NCI-H187 treated with DMSO at 0.1 percent for 48 hours (cell line): ENCODE measurements at places on chromosomes 12 and 14.

- no peak for DNase-seq
These were observed 48.5 kb downstream of the CDC42BPB start for GRCh38 chr14:103008768-103009357.

DNA sequence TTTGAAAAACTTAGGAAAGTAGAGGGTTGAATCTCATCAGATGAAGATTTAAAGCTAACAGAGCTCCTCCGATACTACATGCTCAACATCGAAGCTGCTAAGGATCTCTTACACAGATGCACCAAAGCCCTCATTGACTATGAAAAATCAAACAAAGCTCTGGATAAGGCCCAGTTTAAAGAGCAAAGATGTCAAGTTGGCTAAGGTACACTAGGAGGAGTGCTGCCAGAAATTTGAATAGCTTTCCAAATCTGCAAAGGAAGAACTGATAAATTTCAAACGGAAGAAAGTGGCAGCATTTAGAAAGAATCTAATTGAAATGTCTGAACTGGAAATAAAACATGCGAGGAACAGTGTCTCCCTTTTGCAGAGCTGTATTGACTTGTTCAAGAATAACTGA lies 141.2 kb downstream of the SLC5A8 start:
- DNase-seq, result no peak

DNA sequence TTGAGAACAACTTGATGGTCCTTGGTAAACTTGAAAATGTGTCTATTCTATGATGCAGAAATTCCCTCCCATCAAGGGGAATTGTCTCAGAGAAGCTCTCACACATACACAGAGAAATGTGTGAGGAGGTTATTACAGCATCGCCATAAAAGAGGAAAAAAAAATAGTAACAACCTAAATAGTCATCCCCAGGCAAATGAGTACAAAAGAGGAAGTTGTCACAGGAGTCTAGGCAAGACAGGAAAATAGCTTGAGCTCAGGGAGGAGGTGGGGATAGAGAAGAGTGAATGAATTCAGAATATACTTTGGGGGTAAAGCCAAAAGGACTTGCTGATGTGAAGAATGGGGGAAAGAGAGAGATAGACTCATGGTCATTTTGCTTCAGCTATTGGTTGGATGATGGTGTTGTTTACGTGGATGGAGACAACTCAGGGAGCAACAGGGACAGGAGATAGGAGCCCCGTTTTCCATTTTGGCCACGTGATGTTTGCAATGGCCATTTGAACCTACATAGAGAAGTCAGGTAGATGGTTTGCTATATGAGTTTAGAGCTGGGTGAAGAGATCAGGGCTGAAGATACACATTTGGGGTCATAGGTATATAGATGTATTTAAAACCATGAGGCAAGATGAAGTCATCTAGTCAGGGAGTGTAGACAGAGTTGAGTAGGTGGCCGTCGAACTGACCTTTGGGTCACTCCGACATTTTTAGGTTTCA lies 20.3 kb downstream of the LRRC74A start:
- no peak for DNase-seq

- no peak for DNase-seq
These were observed 7.1 kb downstream of the NUAK1 start for GRCh38 chr12:106131676-106132075.

DNA sequence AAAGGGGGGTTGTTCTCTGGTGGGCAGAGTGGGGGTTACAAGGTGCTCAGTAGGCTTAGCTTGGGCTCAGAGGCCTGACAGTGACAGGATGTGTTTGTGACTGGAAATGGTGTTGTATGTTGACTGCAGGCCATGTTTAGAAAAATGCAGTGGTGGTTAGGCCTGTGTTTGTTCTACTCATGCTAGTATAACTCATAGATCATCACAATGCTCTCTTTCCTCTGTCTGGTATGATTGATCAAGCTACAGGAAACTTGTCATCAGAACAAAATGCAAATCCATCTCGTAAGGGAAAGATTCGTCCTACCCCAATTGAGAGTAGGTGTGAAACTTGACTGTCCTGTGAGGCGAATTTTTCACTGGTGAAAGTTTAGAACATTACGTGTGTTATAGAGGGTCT lies 11.8 kb downstream of the TPH2 start:
- DNase-seq, result no peak

DNA sequence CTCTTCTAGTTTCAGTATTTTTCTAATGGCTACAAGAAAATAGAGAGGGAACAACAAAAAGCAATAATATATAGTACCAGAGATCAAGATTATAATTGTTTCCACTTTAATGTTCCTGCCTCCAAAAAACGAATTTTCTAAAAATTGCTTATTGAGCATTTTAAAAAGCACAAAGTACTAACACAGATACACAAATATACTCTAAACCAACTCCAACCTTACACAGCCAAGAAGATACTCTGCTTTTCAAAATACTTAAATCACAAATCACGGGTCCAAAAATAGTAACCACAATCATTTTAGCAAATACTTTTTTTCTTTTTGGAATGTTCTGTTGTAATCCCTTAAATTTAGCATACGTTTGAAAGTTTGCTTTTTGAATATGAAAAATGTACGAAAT lies 2.0 kb downstream of the YAF2 start:
- DNase-seq, result no peak

DNA sequence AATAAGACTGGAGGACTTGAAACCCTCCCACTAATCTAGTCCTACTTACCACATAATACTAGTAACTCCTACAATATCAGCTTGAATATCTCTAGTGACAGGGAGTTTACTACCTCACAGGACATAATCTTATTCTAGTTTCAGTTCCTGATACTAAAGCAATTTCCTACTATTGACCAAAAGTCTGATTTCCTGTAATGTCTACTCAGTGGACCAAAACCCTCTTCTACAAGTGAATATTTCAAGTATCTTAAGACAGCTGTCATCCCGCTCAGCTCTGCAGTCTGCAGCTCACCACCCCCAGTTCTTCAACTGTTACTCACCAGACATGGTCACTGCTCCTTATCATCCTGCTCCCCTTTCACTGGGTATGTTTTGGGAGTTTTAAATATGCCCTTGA lies 70.8 kb upstream of the TMCC3 start:
- DNase-seq, result no peak

- DNase-seq, result no peak
These were observed 87.8 kb upstream of the PSMC1 start for GRCh38 chr14:90168425-90169105.

- DNase-seq, result no peak
These were observed 66.7 kb downstream of the ZFP36L1 start for GRCh38 chr14:68726093-68726695.

- DNase-seq, result no peak
These were observed 158.9 kb upstream of the AMIGO2 start for GRCh38 chr12:47238669-47239114.

DNA sequence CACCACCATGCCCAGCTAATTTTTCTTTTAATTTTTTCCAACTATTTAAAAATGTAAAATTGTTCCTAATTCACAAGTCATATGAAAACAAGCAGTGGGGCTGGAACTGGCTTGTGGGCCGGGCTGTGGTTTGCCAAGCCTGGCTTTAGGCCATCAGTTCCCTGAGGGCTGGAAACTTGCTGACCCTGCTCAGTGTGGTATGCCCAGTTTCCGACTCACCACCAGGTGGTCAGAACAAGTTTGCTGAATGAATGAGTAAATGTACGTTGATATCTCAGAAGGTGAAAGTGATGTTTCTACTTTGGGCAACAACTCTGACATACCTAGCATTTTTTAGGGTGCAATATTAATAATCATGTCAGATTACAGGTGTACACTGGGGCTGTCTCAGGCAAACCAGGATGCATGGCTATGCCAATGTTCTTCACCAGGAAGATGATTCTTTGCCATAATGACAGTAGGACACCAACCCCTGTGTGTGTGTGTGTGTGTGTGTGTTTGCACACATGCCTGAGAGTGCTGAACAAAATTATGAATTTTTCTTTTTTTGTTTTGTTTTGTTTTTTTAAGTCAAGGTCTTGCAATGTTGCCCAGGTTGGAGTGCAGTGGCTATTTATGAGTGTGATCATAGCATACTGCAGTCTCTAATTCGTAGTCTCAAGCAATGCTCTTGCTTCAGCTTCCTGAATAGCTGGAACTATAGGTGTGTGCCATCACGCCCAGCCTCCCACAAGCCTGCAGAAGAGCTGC lies 106.1 kb downstream of the PTPN11 start:
- DNase-seq, result no peak

DNA sequence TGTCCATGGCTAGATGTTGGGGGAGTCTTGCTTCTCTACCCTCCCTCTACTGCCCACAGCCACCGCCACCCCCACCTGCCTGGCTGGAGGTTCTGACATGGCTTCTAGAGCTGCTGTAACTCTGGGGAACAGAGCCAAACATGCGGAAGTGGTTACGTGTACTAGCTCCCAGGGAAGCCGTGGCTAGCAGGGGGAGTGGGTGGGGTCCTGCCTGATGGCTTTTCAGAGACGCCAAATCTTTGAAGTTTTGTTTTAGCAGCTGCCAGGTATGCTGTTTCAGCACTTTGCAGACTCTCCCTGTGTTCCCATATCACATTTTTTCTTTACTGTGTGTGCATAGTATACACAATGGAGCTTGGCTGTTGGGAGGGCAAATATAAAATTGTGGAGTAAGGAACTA lies 150.3 kb downstream of the TGFB3 start:
- no peak for DNase-seq

GRCh38 chr14:96631621-96632362 lies 129.6 kb downstream of the PAPOLA start:
- DNase-seq, result no peak

- DNase-seq, result no peak
These were observed 125.5 kb downstream of the ZFP36L1 start for GRCh38 chr14:68667313-68667791.

GRCh38 chr14:24986206-24986893 lies 63.6 kb downstream of the STXBP6 start:
- DNase-seq, result no peak

GRCh38 chr14:55711175-55711811 lies 131.3 kb downstream of the KTN1 start:
- no peak for DNase-seq

DNA sequence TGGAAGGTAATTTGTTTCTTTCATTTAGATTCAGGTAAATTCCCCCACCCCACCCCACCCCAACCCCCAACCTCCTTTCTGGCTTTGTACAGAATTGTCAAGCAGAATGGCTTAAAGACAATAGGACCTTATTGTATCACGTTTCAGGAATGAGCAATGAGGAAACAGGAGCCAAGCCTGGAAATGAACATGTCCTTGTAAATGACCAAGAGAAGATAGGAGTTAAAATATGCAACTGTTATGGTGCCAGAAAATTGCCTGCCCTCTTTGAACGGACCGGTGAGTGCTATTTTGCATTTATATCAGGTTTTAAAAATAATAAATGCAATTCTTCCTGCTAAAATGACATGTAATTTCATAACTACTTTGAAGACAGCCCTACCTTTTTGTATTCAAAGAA lies 141.6 kb upstream of the PELI2 start:
- no peak for DNase-seq

DNA sequence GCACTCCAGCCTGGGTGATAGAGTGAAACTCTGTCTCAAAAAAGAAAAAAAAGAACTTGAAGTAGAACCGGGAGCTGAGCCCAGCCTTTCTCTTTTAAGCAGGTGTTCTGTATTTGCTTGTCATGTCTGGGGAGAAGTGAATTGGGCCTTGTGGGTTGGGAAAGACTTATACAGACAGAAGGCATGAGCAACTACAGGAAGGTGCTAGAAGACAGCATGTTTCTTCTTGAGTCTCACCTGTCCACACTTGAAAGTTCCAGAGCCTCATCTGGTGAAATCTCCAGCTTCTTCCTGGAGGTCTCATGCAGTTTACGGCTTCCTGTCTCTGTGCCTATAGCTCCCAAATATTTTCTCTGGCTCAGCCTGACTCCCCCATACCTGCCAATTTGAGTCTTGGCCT lies 2.5 kb downstream of the PGAM5 start:
- DNase-seq, result no peak

GRCh38 chr12:113862590-113863454 lies 103.3 kb downstream of the RBM19 start:
- no peak for DNase-seq

GRCh38 chr12:11787437-11787836 lies 138.0 kb downstream of the ETV6 start:
- DNase-seq, result no peak

DNA sequence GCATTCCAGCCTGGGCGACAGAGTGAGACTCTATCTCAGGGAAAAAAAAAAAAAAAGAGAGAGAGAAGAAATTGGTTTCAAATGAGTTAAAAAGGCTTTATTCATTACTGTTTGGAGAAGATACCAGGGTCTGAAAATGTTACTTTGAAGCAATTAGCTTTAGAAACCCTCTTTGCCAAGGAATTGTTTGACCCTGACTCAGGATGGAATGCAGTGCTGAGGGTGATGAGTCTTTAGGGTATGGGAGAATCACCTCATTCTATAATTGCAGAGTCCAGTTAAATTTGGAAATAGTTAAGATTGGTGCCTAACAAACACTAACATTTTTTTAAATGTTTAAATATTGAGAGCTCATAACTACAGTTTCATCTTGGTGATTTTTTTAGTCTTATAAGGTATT lies 13.3 kb downstream of the RAP1B start:
- no peak for DNase-seq

GRCh38 chr12:56014205-56014604 lies 6.6 kb upstream of the IKZF4 start:
- DNase-seq, result no peak

DNA sequence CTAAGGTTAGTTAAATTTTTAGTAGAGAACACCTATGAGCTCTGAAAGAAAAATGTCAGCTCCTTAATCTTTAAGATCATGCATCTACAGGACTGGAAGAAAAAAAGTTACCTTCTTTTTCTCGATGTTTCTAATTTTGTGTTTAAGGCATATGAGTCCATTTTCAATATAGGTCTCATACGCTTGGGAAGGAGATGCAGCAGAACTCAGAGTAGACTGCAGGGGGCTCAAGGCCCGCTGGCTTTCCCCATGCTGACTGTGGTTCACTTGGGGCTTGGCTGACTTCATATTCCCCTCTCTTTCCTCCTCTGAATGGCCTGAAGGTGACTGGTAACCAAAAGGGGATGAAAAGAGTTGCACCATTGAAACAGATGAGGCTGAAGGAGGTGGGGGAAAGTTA lies 1.5 kb downstream of the CAPRIN2 start:
- DNase-seq, result no peak

DNA sequence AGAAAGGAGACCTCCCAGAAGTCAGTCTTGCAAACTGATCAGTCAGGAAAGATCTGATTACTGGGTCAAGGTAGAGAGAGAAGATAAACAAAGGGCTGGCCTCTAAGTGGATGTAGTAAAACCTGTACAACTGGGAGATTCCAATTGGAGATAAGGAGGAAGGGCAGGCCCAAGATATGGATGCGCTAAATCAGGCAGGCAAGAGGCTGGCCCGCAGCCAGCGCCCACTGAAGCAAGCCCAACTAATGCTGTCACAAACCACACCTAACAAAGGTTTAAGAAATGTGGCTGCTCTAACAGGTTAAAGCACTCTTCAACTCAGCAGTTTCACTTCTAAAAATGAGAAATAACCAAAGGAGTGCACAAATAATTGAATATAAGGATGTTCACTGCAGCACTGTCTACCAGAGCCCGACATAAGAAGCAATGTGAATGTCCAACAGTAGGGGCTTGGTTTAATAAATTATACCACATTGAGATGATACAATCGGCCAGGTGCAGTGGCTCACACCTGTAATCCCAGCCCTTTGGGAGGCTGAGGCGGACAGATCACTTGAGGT lies 4.7 kb downstream of the GLTP start:
- DNase-seq, result peak; percentile 64
